Effector CD8-positive, alpha-beta T cell (primary cell): ENCODE measurements at places on chromosomes 2 and 18.

- no peak for DNase-seq
Measured at GRCh38 chr2:3222636-3223035, 155.0 kb downstream of the EIPR1 start.

- no peak for DNase-seq
Measured at GRCh38 chr2:71190656-71191569, 36.0 kb downstream of the PAIP2B start.

- DNase-seq, result no peak
Measured at GRCh38 chr18:47883771-47884413, 46.6 kb downstream of the SMAD2 start.

GRCh38 chr2:150413910-150414309, 73.6 kb downstream of the RND3 start:
- no peak for DNase-seq

DNA sequence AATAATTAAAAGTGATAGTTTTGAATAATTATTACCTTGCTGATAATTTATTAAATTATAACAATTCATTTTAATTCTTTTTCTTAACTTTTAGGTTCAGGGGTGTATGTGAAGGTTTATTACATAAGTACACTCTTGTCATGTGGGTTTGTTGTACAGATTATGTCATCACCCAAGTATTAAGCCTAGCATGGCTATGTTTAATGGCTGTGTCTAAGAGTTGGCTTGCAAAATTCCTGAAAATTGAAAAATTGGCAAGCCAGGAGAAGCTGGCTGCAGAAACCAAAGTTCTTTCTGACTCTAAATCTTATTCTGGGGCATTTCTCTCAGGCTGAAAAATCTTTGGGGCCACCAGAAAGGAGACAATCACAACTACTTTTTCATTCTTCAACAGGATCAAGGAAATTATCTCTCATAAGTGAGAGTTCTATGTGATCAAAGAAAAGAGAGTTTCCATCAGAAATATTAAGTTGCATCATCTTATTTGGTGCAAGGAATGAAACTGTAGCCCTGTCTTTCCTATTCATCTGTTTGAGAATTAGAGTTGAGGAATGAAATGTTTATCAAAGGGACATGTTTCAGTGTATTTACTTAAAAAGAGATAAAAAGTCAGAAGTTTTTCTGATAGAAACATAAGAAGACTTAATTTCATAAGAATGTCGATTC, 412.1 kb upstream of the CDH2 start:
- DNase-seq, result no peak

DNA sequence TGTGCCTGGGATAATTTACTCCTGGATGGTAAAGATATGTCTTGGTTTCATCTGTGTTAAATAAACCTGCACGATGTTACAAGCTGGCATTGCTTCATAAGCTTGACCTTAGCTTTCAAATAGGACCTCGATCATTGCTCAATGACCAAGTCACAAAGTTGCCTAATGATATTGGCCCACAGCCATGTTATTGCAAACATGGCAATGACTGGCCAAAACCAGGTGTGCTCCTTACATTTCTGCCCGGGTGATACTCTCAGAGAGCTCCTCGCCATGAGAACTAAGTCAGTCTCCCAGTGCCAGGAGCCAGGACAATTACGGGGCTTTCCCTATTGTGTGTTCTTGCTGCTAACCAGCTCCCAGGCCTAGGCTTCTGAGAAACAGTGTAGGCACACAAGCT, 72.5 kb upstream of the CYP1B1 start:
- DNase-seq, result no peak
